Epithelial cell of prostate (primary cell): ENCODE measurements at places on chromosomes 12 and 14.

- no peak for DNase-seq
These were observed 209.8 kb upstream of the NUDT4 start for GRCh38 chr12:93167841-93168492.

- no peak for DNase-seq
These were observed 81.1 kb downstream of the SLC24A4 start for GRCh38 chr14:92404018-92404417.

GRCh38 chr12:95182868-95183415 is 34.3 kb downstream of the FGD6 start:
- DNase-seq, result no peak

GRCh38 chr14:61130512-61131260 is 149.6 kb downstream of the SLC38A6 start:
- DNase-seq, result no peak

GRCh38 chr12:6062757-6063735 is 61.4 kb downstream of the VWF start:
- DNase-seq, result no peak

- DNase-seq, result no peak
These were observed 1.7 kb downstream of the DYNC1H1 start for GRCh38 chr14:101965770-101966722.
